COLO829 (cell line): ENCODE measurements at places on chromosomes 1 and 21.

DNA sequence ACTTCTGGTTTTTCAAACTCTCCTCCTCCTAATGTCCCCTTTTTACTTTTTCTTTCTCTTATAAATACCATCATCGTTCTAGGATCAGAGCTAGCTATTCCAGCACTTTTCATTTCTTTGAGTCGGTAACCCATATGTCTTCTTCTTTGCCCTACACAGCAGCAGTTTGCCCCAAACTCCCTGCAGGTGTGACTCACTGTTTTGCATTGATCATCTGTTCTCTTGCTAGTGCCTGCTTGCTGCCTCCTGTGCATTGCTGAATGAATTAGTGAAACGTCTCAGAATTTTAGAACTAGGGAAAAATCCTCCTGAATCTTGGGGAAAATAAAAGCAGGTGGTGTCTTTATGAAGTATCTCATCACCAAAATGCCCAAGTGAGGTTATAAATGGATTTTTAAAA, 21.7 kb downstream of the KCNK2 start:
- DNase-seq = no peak

DNA sequence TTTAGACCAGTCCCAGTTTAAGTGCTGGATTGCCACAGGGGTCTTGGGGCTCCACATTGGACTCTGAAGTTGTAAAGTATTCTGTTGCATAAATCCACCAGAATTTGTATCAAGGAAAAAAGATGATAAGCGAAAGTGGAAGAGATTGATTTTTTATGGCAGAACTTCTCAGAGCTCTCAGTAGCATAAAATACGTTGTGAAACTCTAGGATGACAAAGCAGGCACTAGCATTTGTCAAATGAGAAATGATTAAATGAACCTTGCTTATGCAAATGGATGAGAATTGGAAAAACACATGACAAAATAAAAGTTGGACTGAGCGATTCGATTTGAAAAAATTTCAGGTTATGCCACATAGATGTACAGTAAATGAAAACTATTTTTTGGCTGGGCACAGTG, 253.8 kb upstream of the RAB4A start:
- DNase-seq = no peak

- peak; percentile 73 for DNase-seq
Measured at GRCh38 chr1:223712194-223712849, at the start of gene CAPN2. CAPN2 (plus strand) TSS chr1:223712539; CDS start chr1:223712641, 102 bp downstream.

DNA sequence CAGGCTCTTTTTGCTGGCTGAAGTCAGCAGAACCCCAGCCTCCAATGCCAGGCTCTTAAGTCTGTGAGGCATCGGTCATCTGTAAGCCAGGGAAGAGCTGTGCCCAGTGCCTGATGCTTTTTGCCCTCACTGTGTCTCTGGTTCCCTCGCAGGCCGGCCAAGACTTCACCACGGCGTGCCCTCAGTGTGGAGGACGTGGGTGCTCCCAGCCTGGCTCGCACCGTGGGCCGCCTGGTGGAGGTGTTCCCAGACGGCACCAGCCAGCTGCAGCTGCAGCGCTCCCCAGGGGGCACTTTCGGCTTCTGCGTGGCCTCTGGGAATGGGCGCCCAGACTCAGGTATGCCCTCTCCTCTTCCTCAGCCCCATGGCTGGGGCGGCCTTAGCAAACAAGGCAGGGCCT, 32.5 kb downstream of the KIAA1614 start:
- no peak for DNase-seq

DNA sequence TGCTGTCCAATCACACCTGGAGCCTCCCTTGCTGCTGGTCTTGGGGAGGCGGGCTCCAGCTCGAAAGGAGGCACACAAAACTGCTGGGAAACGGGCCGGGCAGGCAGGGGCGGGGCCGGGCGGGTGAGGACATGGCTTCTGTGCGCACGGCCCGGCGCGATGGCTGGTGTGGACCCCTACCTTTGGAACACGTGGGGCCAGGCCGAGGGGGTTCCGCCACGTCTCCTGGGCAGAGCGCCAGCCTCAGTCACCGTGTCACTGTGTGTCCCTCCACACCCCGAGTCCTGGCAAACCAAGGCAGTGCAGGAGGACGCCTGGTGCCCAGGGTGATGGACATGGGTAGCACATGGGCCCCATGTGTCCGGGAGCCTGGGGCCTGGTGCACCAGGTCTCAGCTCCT, 42.0 kb upstream of the ADARB1 start:
- no peak for DNase-seq

DNA sequence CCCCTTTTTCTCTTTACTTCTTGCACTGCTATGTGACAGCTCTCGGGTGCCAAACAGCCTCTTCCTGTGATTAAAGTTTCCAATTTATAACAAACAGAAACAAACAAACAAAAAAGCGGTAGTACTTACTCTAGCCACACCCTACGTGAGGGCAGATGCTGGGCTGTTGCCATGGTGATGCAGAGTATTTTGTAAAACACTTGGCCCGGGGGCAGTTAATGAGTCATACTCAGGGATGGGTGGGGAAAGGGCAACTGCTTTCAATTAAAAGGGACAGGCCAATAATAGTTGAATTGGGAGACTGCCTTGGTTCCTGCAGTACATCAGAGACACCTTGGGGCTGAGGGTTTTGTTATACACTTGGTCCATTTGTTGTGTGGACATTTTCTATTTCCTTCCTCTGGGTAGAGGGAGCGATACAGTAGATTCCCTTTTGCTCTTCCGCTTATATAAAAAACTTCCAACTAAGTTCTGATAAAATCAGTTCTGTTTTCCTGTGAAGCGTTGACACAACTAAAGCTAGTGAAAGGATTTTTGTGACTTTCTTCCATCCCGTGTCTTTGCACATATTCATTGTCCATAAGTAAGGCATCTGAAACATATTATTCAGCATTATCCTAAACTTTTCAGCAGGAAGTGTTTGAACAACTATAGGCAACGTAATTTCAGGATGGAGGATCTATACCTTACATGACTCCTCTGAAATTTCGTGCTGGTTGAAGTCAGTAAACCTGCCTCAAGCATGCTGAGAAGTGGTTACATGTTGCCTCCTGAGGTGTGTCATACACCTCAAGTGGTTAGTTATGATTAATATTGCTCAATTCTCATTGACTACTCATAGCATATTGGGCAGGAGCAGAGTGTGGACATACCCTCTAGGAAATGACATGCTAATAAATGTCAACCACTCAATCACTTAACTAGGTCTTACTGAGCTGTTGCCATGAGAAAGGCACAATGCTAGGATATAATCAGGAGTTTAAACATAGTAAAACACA, 36.7 kb upstream of the THEM4 start:
- DNase-seq = peak; percentile 99

GRCh38 chr21:46205166-46205565, 20.9 kb upstream of the SPATC1L start:
- no peak for DNase-seq

DNA sequence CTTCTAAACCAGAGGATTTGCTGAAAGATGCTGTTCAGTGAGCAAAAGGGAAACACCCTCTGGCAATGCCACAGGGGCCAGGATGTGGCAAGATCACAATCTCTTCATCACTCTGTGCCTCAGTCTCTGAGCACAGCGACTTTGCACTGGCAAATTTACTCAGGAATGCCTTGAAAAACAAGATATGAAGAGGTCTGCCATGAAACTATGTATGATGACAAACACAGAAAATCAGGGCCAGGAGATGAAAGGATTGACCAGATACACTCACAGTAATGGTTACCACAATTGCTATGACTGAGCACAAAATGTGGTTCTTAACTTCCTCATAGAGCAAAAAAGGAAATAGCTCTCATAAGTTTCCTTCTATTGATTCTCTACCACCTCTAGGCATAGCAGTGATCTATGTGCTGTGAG, 5.8 kb downstream of the TTC13 start:
- DNase-seq = no peak

- DNase-seq = no peak
Measured at GRCh38 chr1:192747301-192747700, 61.5 kb upstream of the RGS2 start.

- DNase-seq = no peak
Measured at GRCh38 chr1:6984986-6985385, 199.7 kb downstream of the CAMTA1 start.

- DNase-seq = no peak
Measured at GRCh38 chr21:14453339-14454015, 70.5 kb upstream of the HSPA13 start.

- DNase-seq = no peak
Measured at GRCh38 chr21:36005018-36005417, 55.3 kb downstream of the SETD4 start.

- DNase-seq = no peak
Measured at GRCh38 chr1:1118011-1118875, 2.4 kb upstream of the C1orf159 start.

DNA sequence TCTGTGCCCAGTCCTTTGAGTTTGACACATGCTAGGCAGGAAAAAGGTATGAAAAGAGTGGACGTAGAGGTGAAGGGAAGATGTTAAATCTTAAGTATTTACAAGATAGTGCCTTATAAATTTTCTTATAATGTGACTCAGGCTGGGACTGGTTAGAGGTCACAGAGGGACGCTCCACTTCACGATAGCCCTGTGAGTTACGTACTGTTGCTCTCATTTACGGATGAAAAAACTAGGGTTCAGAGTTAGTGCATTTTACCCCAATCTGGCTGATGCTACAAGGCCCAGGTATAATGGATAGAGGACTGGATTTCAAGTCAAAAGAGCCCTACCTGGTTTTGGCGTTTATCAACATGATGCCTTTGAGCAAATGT, 1.4 kb upstream of the TUT4 start:
- no peak for DNase-seq

DNA sequence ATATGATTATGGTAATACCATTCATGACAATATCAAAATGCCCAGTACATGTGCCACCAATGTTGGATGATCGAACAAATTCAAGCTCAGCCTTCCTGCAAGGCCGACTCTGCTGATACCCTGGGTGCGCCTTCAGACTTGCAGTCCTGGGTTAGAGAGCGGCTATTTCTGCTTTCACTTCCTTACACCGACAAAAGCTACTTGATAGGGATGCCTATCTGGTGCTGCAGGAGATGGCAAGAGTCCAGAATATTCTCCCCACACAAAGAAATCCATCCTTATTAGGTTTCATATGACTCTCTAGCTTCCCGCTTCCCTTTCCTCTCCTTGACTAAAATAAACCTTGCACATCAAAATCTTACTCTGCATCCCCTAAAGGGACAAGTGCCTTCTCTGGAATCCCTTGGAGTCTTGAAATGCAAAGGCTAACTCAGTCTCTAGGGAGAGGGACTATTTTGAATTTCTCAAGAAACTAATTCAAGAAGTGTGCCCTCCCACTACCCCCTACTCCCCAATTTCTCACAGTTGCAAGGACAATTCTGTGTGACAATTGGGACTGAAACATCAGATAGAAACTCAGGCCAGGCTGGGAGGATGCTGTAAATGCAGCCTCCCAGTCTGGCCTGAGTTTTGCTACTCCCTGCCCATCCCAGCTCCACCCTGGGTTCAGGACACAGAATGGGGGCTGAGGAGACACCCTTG, 103.1 kb upstream of the USP24 start:
- DNase-seq = peak; percentile 16

DNA sequence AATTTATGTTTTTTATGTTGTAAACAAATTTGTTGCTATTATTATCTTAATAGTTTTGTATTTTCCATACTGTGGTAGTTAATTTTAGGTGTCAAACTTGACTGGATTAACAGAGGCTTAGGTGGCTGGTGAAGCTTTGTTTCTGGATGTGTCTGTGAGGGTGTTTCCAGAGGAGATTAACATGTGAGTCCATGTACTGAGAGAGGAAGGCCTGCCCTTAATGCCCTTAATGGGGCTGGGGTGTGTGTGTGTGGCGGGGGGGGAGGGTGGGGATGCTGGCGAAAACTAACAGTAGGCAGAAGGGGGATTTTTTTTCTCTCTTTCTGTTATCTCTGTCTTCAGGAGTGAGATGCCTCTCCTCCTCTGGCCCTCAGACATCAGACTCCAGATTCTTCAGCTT, 1.9 kb downstream of the OR14A16 start:
- no peak for DNase-seq

GRCh38 chr1:6915999-6916565, 130.8 kb downstream of the CAMTA1 start:
- no peak for DNase-seq

- no peak for DNase-seq
Measured at GRCh38 chr1:109787211-109787844, 23.6 kb upstream of the EPS8L3 start.

- no peak for DNase-seq
Measured at GRCh38 chr1:3903141-3904005, 3.3 kb upstream of the C1orf174 start.

DNA sequence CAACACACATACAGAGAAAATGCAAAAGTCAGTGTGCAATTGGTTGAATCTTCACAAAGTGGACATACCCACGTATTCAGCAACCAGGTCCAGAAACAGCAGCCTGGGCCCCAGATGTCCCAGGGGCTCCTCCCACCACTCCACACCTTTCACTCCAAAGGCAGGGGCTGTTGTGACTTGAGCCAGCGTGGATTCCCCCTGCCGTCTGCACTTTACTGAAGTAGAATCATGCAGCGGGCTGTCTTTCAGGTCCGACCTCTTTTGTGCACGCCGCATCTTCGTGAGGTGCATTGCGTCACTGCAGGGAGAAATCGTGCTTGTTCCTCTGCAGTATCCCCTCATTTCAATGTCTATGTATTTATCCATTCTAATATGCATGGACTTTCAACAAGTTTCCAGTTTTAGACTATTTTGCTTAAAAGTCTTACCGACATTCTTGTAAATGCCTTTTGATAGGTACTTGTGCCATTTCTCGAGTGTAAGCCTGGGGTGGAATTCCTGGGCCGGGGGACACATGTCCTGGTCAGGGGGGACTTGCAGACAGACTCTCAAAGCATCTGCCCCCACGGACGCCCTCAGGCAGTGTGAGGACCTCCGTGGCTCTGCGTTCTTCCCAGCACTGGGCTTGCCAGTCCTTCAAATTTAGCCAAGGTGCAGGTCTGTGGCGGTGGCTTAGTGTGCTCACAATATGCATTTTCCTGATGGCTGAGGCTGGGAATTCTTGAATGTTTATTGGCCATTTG, 29.3 kb upstream of the ACTRT2 start:
- no peak for DNase-seq

DNA sequence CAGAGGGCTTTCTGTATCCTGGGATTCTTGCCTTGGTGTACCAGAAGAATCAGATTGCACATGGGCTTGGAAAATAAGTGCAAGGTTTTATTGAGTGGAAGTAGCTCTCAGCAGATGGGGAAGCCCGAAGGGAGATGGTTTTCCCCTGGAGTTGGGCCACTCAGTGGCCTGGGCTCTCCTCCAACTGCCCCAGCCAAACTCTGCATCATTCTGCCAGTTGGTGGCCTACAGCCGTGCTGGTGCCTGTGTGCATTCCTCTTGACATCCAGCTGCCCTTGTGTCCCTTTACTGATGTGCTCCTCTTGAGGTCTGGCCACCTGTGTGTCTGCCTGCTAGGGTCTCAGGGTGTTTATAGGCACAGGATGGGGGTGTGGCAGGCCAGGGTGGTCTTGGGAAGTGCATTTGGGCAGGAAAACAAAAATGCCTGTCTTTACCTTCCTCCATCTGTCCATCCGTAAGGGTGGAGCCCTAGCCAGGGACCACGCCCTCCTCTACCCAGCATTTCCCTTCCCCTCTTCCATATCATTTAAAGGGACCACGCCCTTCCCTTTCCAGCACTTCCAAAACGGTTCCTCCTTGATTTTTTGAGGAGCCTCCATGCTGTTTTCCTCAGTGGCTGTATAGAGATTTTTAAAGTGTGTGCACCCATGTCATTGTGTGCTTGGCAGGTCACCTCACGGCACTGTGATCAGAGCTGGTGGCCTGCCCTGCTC, 18.9 kb downstream of the SNAP47 start:
- DNase-seq = no peak

GRCh38 chr21:41095983-41096382, 72.0 kb upstream of the BACE2 start:
- DNase-seq = no peak
